ENCODE measurements at places on chromosomes 6 and 20.

DNA sequence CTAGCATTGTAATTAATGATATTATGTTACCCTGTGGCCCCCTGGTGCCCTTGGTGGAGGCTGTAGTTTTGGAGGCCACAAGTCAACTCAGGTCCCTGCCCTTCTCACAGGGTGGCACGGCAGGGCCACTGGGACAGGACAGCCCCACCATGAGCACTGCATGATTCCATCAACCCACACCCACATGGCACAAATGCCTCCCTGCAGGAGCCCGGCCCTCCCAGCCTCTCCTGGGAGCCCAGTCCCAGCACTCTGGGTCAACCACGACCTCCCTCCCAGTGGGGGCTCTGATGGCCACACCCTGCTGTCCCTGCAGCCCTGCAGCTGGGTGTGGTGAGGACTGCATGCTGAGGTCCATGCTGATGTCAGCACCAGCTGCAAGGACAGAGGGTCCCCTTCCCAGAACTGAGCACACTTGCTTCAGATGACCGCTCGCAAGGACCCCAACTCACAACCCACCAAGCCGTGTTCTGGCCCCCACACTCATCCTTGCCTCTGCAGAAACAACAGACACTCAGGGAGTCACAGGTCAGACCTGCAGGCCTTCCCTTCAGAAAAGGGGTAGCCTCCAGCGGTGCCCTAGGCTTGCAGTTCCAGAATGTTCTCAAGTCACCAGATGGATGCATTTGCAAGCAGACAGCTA is 15.7 kb upstream of the CST7 start:
- DNase-seq, result no peak

GRCh38 chr20:45037050-45037449 is 63.9 kb downstream of the KCNS1 start:
- no peak for DNase-seq

- DNase-seq, result no peak
These were observed 26.5 kb downstream of the FAM229B start for GRCh38 chr6:112113918-112114317.

DNA sequence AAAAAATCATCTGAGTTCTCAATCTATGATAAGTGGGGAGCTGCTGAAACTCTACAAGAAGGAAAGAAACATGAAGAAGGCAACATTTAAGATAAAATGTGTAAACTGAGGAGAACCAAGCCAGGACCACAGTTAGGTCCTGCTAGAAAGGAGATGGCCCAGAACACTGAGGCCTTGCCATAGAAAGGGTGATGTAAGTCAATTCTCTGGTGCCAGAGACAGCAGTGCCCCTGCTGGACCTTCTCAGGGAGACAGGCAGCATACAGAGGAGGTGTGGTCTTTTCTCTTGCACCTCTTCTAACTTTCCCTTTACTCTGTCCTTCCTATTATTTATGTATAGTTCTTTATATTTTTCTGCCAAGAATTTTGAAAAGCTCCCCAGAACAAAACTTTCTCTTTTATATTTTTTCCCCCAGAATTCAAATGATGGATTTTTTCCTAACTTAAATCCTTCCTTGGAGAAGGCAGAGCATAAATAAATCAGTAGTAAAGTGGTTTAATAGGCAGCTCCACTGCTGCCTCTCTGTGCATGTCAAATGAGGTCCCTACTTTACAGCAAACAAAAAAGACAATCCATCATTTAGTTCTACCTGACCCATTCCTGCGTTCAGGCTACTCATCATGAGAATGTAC is 9.0 kb downstream of the UQCC2 start:
- DNase-seq, result no peak

GRCh38 chr20:58675146-58675584 is 17.4 kb upstream of the NPEPL1 start:
- DNase-seq, result no peak

- no peak for DNase-seq
These were observed 69.0 kb upstream of the CNKSR3 start for GRCh38 chr6:154579485-154579884.

- no peak for DNase-seq
These were observed 16.3 kb downstream of the WFDC3 start for GRCh38 chr20:45775411-45775810.

GRCh38 chr20:11901127-11901526 is 16.6 kb upstream of the BTBD3 start:
- DNase-seq, result no peak

DNA sequence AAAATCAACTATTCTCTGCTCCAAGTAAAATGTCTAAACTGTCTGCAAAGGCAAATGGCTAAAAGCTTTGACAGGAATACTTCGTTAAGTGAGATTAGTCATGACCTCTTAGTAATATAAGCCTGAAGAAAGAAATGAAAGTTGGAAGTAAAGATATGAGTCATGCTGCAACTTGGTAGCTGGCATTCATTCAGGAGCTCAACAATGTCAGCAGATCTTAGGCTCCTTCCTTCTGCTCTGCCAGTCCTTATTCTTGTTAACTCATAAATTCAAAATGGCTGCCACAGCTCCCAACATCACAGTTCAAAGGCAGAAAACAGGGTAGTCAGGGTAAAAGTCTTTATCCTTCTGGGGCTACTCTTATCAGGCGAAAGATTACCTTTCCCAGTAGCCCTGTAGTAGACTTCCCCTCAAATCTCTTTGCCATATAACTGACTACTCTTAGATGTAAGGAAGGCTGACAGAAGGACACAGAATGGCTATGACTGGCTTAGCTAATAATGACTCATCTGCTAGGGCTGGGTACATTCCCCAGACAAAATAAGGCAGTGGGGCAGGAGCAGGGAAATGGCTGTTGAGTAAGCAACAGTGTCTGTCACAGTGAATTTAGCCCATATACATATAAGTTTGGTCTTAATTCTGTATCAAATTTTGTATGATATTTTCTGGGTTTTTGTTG is 24.4 kb upstream of the C6orf62 start:
- no peak for DNase-seq

- DNase-seq, result no peak
These were observed 391.1 kb downstream of the BTBD9 start for GRCh38 chr6:38248500-38249234.

DNA sequence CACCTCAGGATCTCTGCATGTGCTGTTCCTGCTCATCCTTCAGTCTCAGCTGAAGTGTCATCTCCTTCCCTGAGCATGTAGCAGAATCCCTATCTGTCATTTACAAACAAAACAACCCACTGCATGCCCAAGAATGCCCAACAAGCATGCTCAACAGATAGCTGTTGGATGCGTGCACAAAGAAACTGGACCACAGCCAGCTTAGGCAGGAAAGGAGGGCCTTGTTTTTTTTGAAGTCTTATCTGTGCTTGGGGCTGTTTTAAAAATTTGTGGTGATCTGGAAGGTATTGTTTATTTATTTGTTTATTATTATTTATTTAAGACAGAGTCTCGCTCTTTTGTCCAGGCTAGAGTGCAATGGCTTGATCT is 18.5 kb upstream of the SLC16A10 start:
- no peak for DNase-seq

GRCh38 chr6:6315660-6316059 is 4.8 kb downstream of the F13A1 start:
- DNase-seq, result no peak

- DNase-seq, result no peak
These were observed 671.4 kb downstream of the RFPL4B start for GRCh38 chr6:113018351-113019151.

GRCh38 chr20:45248609-45249008 is 5.8 kb downstream of the SLPI start:
- no peak for DNase-seq

DNA sequence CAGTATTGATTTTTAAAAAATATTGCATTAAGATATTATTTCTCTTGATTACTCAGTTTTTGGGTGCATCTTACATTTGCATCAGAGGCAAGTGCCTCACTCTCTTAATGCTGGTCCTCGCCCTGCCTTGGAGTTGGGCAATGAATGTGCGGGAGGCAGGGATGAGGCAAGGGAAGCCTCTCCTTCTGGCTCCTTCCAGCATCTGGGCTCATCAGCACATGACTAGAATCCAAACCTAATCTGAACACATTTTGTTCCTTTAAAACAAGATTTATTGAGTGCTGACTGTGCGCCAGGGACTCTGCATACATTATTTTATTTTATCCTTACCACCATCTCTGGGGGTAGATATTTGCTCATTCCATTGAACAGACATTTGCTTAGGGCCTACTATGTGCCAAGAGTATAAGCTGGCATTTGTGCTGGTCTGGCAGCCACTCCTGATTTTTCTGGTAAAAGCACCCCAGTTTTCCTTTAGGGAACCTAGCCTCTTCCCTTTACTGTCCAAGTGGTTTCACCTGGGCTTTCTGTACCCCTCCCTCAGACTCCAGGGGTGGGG is 71.9 kb upstream of the ZNFX1 start:
- no peak for DNase-seq

GRCh38 chr20:57814529-57814928 is 104.7 kb upstream of the PMEPA1 start:
- DNase-seq, result no peak

DNA sequence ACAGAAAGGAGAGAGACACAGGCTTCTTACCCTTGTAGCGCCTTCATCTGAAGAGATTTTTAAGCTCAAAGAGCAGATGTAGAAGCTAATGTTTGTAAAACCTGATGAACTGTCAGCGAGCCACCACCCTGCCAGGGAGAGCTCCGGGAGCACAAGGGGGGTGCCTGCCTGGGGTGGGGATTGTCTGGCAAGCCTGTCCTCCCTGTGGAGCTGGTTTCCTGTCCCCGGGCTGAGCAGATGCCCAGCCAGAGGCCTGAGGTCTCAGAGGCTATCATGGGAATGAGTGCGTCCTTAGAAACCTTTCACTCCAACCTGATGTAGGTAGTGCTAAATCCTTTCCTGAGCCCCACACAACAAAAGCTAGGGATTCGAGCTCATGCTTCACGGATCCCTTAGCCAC is 41.9 kb upstream of the NR2E1 start:
- no peak for DNase-seq

DNA sequence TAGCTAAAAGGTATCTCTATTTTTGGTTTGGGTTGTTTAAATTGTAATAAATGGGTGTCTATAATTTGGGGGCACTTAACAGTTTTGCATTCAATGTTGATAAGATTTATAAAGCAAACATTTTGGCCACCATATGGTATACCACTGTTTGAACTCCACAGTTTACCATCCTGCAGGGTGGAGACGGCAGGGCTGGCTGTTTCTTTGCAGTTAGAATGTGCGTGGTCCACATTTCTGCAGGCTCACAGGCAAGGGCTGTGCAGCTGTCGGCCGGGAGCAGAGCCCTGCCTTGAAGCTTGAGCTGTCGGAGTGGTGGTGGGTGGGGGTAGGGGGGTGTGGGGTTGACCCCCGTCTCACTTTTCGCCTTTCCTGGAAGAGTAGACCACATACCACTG is 135.9 kb downstream of the CDH4 start:
- DNase-seq, result no peak

DNA sequence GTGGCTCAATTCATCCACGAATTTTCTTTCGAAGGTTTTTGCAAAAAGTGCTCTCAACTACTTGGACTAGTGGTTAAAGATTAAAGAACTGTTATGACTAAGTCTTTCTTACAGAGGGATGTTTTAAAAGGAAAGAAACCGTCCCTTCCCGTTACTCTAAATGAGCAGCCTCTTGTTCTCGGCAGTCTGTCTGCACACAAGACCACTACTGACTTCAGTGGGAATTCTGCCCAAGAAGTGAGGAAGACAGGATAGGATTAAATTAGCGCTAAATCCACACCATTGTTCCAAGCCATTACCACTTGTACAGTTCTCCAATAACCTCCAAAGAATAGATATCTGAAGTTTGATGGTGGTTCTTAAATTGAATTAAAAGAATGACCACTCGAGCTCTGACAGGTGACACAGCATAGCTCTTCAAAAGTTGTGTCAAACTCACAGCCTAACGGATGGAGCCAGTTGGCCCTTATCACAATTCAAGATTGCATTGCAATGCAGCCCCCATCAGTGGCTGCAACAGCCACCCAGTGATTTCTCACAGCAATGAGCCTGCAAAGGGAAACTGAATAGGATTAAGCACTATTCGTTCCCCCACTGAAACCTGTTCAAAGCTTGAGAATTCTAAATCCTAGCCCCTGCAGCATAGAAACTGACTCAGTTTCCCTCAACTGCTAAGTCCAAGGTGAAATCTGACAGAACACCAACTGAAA is 1.8 kb downstream of the EPB41L2 start:
- no peak for DNase-seq

GRCh38 chr6:46042355-46042999 is 26.8 kb upstream of the CLIC5 start:
- DNase-seq, result no peak

DNA sequence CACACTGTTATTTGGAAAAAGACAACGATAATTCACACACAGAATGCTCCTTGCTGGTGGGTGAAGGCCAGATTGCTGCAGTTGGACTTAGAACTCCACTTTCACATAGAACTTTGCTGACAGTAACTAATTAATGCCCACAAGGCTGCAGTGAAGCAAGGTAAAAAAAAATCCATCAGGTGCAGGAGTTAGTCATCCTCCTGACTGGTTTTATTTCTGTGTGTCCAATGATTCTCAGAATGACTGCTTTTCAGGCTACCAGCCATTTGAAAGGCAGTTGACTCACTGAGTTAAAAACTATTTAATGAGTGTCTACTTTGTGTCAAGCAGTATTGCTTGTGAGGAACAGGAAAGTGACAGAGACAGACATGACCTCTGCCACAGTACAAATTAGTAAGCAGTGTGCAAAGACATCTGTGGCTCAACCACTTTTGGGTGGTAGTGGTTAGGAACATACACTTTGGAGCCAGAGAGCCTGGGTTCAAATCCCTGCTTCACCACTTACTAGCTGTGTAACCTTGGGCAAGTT is 41.9 kb downstream of the ELOVL5 start:
- no peak for DNase-seq

GRCh38 chr6:92369309-92369708 is 1050.0 kb downstream of the EPHA7 start:
- DNase-seq, result no peak

- DNase-seq, result no peak
These were observed at the start of gene PLEKHG1 for GRCh38 chr6:150599199-150600009. PLEKHG1 (plus strand) TSS chr6:150599885; CDS start chr6:150733682, 133,797 bp downstream.
